Left ventricle myocardium superior (tissue), 1 donor: ENCODE measurements at places on chromosomes 3 and 15.

DNA sequence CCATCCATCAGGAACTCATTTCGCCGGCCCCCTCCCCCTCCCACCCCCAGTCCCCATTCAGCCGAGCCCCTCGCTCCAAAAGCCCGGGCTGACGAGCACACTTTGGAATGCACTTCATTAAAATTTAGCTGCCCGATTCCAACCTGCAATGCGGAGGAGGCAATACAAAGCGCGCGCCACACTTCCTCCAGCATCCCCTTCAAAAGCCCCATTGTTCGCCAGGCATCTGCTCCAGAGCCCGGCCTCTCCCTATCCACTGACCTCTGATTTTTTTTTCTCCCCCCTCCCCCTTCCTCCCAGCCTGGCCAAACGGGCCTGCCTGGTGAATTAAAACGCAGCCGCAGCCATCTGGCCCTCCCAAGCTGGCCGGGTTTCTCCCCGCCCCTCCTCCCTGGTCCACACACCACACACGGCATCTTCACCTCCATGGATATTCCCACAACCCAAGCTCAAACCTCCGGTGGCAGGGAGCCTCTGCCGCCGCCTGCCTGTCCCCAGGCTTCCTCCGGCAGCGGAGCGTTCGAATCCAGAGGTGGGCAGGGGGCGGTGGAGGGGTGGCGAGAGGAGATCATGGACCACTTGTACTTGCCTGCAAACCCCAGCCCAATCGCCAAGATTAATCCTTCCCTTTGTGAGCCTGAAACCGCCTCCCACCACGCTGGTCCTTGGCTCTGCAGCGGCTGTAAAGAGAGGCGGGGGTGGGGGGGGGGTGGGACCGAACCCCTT lies 441.3 kb downstream of the MAGI1 start:
- DNase-seq, result peak; percentile 38

DNA sequence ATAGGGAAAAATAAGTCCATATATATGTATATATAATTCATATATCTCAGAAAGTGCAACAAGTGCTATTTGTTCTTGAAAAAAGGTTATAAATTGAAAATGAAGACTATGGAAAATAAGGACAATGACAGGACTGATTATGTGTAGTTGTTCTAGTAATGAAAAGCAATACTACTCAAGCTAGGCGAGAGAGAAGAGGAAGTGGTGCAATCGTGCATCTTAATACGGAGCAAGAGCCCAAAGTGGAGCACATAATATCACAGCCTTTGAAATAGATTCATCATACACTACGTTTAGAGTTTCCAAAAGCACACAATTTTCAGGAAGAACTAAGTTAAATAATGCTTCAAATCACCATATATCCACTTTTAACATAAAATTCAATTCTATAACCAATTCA lies 87.9 kb downstream of the ULK4 start:
- no peak for DNase-seq

DNA sequence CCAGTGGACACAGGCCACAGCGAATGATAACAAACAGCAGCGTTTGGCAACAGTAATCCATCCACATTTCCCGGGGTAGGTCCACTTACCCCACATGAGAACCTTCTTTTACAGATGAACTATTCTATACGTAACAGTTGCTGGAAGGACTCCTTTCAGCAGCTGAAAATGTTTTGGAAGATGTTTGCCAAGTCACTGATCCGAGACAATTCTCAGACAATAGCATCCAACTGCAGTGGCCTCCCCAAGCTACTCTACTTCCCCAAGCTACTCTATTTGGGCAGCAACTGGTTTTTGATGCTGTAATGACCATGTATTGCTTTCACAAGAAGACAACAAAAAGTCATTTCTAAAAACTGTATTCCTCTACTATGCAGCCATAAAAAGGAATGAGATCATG lies 87.5 kb downstream of the ADAMTS17 start:
- DNase-seq, result no peak

DNA sequence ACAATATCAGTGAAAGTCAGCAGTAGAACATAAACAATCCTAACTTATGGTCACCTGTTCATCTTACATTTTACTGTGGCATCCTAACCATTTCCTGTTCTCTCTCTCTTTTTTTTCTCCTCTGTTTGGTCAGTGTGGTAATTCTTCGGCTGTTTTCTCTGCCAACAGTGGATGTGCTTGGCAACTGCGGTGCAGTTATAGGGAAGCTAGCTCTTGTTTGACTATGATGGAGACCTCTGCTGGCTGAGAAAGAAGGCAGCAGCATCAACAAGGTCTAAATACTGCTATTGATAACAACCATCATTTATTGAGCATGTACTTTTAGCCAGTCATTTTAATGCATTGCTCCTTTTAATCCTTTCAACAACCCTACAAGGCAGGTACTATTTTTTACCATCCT lies 723 bp upstream of the DRD3 start:
- no peak for DNase-seq

- DNase-seq, result no peak
These were observed 463.2 kb upstream of the GBE1 start for GRCh38 chr3:82224661-82225060.

- no peak for DNase-seq
These were observed 11.1 kb upstream of the HHATL start for GRCh38 chr3:42713747-42714146.

DNA sequence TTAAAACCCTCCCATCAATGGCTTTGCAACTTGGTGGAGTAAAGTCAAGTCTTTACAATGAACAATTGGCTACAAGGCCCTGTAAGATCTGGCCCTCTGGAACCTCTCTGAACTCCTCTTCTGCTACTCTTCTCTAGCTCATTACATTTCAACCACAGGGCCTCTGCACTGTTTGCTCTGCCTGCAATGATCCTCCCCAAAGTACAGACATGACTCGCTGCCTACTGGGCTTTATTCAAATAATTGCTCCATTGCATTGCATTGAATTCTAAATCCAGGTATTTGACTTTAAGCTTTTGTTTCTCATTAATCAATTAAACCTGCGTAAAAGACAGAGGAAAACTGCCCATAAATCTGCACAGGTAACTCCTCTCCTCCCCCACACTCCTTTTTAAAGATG lies 96.7 kb downstream of the CD47 start:
- DNase-seq, result no peak

- DNase-seq, result no peak
These were observed 239.1 kb downstream of the ISL2 start for GRCh38 chr15:76575679-76576078.

- DNase-seq, result no peak
These were observed 4.9 kb downstream of the MESP2 start for GRCh38 chr15:89781055-89781454.

DNA sequence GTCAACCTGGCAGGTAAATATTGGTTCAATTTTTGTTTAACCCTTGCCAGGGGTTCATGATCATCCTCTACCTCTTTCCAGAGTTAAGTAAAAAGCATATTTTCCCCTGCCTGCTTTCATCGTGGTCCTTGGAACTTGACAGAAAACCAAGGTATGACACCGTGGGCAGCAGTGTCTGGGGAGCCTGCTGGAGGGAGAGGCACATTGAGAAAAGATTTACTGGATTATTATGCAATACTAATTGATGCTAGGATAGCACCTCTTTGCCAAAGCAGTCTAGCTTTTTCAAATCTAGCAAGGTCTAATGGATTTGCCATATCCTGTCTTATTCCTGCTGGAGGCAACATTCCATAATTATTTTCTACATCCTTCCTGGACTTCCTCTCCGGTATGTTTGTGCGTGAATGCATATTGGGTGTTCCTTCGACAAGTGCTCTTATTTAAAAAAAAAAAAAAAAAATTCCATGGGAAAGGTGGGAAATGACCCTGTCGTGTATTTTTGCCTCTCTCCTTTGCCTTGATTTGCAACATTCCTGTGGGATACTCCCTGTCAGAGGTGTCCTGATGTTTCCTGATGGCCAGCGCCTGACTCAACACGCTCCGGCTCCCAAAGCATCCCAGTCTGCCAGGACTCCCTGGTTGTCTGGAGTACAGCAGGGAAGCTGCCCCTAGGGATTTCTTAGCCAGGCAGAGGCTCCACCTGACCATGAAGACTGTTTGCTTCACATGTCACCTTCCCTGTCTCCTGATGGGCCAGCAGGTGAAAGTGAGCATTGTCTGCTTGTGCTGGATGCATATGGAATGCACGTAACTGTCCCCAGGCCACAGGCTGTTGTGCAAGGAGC lies 6.3 kb downstream of the BHLHE40 start:
- peak; percentile 54 for DNase-seq
